ENCODE measurements at places on chromosomes 6 and 20.

DNA sequence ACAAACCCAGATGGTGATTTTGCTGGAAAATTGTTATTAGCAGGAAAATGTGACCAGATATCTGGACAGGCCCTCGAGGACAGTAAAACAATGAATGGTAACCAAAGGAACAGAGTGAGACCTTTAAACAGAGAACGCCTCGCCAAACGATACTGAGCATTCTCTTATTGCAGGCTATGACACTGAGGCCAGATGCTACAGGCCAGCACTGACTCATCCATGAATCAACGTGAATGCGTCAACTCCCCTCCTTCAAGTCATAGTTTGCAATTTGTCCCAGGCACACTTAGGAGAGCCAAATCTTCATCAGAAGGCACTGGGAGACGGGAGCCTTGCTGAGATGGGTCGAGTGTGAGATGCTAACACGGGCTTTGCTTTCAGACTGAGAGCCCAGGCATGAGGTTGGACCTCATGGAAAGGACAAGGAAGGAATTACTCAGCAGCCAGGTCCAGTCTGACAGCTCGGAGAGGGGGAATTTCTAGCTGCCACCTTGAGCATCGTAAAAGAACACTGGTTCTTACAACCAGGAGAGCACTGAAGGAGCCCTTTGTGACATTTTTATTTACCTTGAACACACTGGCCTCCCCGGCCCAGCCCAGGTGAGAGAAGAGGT, 60.7 kb downstream of the BMP7 start:
- DNase-seq: no peak

DNA sequence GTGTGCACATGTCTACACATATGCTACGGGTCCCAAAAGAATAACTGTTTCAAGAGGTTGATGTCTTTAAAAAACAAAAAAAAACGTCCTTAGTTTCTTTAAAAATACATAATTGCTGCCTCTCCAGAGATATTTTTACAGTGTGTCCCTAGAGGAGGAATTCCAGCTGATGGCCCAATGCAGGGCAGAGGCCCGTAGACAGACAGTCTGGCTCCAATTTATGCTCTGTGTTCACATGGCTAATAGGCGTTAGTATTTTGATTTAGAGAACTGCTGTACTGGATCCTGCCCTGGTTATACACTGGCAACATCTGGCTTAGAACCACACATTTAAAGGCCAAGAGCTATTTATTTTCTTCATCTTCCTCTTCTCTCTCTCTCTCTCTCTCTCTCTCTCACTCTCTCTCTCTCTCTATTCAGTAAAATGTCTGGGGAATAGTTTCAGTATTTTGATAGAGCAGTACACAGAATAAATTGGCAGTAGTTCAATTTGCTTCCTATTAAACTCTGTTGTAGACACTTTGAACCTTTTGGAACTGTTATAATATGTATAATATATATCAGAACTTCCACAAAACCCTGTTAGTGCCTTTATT, 260.6 kb downstream of the EYA4 start:
- no peak for DNase-seq

GRCh38 chr6:14693301-14694192, 552.3 kb upstream of the JARID2 start:
- no peak for DNase-seq

DNA sequence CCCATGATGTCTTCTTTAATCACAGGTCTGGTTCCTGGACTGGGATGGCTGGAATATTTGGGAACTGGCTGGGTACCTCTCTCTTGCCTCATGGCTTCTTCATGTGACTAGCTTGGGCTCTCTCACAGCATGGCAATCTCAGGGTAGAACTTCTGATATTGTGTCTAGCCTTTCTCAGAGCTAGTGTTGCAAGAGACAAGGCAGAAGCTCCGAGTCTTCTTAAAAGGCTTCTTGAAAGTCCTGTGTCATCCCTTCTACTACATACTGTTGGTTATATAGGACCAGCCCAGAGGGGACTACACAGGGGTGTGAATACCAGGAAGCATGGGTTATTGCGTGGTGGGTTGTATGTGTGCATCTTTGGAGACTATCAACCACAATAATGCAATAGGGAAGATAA, 23.3 kb downstream of the BCAS1 start:
- no peak for DNase-seq

All from HL-60 (cell line).